ENCODE measurements at places on chromosomes 3 and 15. TPM values are rescaled to one million over a fixed set of nuclear protein-coding genes. Genes with fewer than 3 reads are reported as not detected.

DNA sequence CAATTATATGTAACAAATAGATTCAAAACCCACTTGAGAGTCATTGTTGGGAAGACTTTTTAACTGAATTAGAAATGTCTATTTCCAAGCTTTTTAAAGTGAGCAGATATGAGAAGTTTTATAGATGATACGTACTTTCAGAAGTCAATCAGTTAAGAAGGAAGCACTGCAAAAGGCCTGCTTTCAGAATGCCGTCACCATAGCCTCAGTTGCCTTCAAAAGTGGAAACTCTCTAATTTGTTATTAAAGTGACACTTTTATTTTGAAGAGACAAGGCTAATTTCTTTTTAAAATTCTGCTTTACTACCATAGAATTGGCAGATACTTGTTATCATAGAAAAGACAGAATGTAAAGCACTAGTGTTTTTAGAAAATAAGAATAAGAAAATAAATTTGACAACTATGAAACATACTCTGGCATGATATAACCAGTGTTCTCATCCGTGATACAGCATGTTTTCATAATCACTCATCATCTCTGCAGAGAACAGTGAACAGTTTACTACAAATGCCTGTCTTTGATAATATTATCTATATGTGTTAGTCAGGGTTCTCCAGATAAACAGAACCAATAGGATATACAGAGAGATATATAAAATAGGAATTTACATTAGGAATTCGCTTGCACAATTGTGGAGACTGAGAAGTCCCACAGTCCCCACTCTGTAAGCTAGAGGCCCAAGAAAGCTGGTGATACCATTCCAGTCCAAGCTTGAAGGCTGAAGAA, 7.0 kb upstream of the PLD1 start:
- no peak for DNase-seq

GRCh38 chr3:112425858-112426750, 73.2 kb downstream of the BTLA start:
- no peak for DNase-seq

DNA sequence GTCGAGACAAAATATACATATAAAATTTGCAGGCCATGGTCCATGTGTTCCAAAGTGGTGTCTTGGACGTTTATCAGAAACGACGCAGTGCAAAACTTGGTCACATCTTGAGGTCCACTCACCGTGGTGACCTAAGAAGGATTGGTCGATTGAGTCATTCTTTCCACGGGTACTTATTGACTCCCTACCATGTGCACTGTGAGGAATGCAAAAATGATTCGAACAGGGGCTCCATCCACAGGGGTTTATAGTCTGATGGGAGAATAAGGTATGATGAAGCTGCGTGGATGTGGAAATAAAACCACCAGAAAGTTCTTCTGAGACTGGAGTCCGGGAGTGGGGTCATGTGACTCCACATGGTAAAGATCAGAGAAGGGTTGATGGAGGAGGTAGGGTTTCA, 185.2 kb downstream of the ITPR1 start:
- DNase-seq, result no peak

DNA sequence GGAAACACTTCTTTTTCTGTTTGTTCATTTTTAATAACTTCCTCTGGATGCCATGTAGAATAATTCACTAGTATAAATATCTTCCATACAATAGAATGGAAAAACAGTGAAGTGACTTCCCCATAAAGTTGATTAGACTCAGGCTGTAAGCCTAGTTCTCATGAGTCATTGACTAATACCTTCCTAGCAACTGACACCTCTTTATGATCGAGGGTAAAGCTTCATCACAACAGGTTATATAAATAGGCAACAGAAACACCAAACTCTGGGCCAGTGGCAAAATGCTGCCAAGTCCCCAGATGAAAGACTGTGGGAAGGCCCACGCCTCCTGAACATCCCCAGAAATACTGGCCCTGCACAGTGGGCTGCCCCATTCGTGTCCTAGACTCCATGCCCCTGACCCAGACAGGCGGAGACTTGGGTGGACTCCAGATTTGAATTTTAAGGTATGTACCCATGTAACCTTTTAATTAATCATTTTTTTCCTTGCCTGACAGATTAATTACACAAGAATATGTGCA, 71.3 kb upstream of the TBC1D23 start:
- no peak for DNase-seq

GRCh38 chr3:188212308-188212969, 58.5 kb downstream of the LPP start:
- DNase-seq, result peak; percentile 69

GRCh38 chr3:178181784-178182183, 354.5 kb upstream of the KCNMB2 start:
- no peak for DNase-seq

GRCh38 chr3:134827213-134827612, 32.2 kb downstream of the EPHB1 start:
- no peak for DNase-seq

DNA sequence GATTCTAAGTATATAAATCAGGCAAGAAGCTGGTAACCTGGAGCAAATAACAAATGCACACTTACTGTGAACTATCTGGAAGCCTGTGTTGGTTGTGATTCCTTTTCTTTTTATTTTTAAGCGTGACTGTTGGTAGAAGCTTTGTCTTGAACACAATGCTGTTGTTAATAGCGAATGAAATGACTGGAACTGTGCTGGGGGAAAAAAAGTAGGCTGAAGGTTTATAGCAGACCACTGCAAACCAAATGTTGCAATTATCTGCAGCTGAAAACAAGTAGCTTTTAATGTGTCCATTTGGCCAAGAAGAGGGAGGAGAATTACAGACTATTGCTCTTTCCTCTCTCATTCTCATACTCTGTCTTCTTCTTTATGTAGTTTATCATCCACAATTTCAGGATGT, 184.5 kb upstream of the DNAJC19 start:
- DNase-seq, result no peak

- DNase-seq, result no peak
Observed at GRCh38 chr15:98907927-98908471, 99.6 kb downstream of the PGPEP1L start.

DNA sequence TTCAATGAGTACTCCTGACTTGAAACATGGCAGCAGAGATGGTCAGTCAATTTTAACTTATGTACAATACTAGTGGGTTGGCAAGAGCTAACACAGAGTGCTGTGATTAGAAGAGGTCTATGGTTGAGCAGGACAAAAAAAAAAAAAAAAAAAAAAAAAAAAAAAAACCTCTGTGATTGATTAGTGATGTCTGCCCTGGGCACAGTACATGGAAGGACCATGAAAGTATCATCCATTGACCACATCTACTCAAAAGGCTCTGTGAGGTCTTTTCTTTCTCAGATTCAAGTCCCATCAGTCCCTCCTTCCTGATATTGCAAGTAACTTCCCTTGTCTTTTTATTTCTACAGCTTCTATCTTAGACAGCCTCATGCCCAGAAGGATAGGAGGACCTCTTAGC, 59.6 kb downstream of the NTRK3 start:
- DNase-seq, result no peak

- DNase-seq, result no peak
Observed at GRCh38 chr3:152607179-152607578, 227.8 kb upstream of the P2RY1 start.

DNA sequence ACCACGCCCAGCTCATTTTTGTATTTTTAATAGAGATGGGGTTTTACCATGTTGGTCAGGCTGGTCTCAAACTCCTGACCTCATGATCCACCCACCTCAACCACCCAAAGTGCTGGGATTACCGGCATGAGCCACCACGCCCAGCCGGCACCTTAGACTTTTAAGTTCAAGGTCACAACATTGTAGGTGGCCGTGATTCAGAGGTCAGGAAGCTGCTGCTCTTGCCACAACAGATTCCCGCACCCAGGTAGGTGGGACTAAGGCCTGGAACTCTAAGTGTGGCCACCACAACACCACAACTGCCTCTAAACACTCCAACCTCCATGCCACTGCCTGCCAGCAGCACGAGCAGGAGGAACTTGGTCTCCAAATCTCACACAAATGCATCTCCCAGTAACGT, 196.8 kb downstream of the STT3B start:
- no peak for DNase-seq

- DNase-seq, result no peak
Observed at GRCh38 chr15:50262533-50262932, 3.0 kb downstream of the HDC start.

DNA sequence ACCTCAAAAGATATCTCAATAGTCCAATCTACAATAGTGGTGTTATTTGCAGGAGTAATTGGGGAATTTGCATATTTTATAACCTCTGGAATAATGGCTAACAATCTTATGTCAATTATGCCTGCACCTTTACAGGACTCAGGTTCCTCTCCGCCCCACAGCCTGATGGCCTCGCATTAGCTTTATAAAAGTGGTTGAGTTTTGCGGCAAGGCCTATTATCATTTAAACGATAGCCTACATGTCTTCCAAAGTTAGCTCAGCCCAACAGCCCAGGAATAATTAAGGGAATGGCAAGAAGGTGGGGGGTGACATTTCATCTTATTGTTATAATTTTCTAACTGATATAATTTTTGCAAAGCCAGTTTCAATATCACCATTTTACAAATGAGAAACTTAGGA, 97.3 kb downstream of the RTP4 start:
- no peak for DNase-seq

GRCh38 chr3:45272828-45273470, 46.9 kb upstream of the TMEM158 start:
- no peak for DNase-seq

DNA sequence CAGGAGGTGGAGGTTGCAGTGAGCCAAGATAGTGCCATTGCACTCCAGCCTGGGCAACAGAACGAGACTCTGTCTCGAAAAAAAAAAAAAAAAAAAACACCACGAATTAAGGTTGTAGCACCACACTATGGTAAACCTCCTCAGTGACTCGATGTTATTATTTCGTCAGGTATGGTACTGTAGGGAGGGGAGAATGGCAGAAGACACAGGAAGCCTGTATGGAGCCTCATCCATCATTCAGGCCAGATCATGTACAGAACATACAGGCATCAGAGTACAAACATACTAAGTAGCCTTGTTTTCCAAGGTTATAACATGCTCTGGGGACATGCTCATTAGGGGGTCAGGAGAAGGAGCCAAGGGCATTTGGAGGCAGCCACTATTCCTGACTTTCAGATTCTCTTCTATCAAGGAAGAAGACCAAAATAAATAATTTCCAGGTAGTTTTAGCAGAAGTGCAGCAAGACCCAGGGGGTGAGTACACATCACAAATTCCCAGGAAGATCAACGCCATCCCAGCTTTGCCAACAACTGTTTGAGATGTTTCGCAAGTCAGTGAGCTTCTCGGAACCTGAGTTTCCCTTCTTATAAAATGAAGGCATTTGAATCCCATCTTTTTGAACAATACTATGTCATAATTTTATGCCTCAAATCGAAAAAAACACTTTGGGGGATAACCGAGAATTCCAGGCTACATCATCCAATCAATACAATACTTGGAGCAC, 79.8 kb downstream of the FOXP1 start:
- DNase-seq, result no peak

DNA sequence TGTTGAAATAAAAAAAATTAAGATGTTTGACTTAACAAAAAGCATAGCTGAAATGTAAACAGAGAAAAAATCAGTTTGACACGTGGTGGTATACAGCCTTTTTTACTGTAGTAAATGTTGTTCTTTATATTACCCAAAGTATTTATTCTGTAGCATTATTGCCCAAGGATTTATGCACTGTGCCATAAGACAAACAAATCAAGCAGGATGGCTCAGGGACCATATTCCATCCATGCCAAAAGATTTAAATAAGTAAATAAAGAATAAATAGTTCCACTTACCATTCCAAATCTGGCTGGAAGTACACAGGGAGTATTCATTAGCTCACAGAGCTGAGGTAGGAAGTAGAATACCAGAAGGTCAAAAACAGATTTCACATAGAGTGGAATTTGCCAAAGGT, 666.7 kb upstream of the CADM2 start:
- DNase-seq, result no peak

DNA sequence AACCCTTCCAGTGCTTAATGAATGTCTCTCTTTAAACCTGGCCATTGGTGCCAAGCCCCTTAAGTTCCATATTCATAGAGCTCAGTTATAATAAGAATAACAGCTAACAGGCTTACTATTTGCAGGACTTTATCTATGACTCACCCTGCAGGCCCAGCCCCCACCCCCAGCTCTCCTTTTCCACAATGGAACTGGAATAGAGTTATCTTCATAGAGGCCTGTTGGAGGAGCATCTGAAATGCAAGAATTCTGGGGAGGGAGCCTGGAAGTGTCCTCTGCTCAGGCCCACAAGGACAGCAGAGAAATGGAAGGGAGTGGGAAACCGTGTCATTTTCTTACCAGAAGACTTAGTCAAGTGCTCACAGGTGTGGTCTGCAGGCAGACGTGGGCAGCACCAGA, 52.8 kb downstream of the SEMA5B start:
- DNase-seq, result no peak

- no peak for DNase-seq
Observed at GRCh38 chr3:61331929-61332552, 80.8 kb upstream of the FHIT start.

DNA sequence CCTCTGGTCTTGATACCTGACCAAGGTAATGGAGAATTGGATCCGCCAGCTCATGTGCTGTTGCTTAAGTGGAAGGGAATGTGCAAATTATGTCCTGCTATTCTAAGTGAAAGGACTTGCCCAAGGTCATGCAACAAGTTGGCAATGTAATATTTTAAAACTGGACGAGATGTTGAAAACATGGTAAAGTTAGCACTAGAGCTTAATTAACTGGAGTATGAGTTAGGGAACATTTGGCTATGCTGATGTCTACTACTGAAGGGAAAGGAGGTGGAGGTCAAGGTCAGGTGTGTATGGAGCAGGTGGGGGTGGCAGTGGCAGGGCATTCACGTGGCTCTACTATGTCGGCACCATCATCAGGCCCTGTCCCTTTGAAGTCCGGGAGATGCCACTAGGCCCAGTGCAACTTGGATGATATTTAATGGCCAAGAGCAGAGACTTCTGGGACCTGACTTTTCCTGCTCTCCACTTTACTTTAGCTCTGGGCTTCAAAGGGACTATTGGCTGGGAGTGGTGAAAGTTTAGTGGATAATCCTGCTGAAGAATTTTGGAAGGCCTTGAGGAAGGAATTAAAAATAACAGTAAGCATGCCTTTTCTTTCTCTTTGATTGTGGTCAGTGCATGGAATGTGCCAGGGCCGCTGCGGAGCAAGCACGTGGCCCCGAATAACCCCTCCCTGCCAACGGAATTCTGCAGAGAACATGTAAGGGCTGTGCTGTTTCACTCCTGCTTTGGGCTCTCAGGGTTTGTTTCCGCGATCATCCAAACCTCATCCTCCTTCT, 14.9 kb downstream of the SMAD3 start:
- DNase-seq, result no peak

SLC7A14 gene
- 3.2 TPM for polyA plus RNA-seq

UBP1 gene
- 78.3 TPM for polyA plus RNA-seq

MYZAP gene
- polyA plus RNA-seq, result 17.5 TPM

JAGN1 gene
- 49.5 TPM for polyA plus RNA-seq

SLC22A14 gene
- polyA plus RNA-seq, result 0.13 TPM

CDAN1 gene
- 18.0 TPM for polyA plus RNA-seq

EIF4A2 gene
- polyA plus RNA-seq, result 737 TPM

All from large intestine (tissue), 12 donors.